HEK293T (cell line): ENCODE measurements at places on chromosomes 16 and 17.
A peak's percentile ranks its signal among the peaks of the same experiment; 100 is the strongest.

DNA sequence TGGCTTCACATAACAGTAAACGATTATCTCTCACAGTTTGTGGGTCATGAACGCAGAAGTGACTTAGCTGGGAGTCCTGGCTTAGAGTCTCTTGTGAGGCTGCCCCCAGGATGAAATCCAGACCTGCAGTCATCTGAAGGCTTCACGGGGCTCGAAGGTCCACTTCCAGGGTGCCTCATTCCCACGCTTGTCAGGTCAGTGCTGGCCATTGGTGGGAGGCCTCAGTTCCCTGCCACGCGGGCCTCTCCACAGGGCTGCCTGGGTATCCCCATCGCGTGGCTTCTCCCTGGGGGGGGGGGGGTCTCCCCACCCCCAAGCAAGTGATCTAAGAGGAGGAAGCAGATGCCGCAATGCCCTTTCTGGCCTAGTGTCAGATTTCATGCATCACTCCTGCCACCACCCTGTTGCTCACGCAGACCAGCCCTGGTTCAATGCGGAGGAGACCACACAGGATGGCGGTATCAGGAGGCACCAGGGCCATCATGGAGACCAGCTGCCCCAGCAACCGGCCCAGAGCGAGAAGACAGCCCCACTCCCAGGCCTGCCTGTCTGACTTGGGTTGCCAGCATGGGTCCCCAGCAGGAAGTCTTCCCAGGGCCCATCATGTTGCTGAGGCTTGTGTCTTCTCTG, 77.3 kb upstream of the CDH5 start:
- no peak for DNase-seq

GRCh38 chr16:30941600-30942425, 7.1 kb upstream of the ORAI3 start:
- peak; percentile 93 for DNase-seq

DNA sequence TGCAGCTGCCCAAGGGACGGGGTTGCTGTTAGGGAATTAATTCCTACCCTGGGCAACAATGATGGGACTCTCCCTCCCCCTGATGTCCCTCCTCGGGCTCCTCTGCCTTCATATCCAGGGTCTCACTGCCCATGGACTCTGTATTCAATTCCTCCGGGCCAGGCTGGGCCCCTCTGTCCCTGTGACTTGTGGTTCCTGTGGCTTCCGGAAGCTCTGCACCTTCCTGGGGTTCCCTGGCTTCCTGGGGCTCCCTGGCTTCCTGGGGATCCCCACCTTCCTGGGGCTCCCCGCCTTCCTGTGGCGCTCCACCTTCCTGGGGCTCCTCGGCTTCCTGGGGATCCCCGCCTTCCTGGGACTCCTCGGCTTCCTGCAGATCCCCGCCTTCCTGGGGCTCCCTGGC, 35.2 kb downstream of the SRL start:
- no peak for DNase-seq

GRCh38 chr16:87550495-87550961, 51.8 kb upstream of the JPH3 start:
- DNase-seq = peak; percentile 75

DNA sequence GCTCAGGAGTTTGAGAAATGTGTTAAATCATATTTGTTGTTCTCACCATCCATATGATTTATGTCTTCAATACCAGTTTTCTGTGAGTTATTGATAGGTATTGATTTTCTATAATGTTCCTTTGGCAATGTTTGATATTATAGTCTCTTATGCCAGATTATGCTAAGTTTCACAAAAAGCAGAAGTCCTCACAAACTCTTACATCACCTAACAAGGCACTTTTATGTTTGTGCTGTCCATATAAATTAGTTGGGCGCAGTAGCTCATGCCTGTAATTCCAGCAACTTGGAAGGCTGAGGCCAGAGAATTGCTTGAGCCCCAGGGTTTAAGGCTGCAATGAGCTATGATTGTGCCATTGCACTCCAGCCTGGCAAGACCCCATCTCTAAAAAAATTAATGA, 12.6 kb upstream of the UQCRC2 start:
- no peak for DNase-seq

- DNase-seq = no peak
Observed at GRCh38 chr16:30858829-30859423, 35.0 kb downstream of the BCL7C start.

DNA sequence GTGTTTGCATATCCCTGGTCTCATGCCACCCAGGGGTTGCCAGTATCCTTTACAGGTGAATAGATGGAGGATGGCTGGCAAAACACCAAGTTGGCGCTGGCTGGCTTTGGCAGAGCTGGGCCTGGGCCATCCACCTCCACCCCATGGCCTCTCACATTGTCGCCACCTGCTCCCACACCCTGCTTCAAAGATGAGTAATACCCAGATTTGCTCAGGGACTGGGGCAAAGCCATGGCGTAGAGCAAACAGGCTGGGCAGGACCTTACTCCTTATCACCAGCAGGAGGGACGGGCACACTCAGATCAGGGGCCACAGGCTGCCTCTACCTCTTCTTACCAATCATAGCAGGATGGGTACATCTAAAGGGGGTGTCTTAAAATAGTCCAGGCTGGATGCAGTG, 24.3 kb downstream of the PLA2G10 start:
- no peak for DNase-seq

- DNase-seq = no peak
Observed at GRCh38 chr16:80563066-80563465, 22.3 kb downstream of the DYNLRB2 start.

DNA sequence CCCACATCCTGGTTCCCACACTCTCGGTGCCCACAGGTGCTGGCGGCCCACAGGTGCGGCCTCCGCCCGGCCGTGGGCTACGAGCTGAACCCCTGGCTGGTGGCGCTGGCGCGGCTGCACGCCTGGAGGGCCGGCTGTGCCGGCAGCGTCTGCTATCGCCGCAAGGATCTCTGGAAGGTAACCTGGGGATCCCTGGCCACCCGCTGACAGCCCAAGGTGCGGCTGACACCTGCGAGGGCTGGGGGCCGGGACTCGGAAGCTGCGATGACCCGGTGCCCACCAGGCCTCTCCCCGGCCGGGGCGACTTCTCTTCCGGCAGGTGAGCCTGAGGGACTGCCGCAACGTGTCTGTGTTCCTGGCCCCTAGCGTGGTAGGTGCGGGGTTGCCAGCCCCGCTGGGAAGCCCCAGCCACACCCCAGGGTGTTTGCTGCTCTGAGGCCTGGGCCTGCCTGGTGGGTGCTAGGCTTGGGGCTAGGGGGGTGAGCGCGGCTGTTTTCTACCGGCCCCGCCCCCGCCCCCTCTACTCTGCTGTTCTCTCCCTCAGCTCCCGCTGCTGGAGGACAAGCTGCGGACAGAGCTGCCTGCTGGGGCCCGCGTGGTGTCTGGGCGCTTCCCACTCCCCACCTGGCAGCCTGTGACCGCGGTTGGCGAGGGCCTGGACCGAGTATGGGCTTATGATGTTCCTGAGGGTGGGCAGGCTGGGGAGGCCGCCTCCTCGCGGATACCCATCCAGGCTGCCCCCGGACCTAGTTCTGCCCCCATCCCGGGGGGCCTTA, 1.0 kb downstream of the ANTKMT start:
- no peak for DNase-seq

- no peak for DNase-seq
Observed at GRCh38 chr16:83849421-83849820, 41.6 kb downstream of the HSBP1 start.

GRCh38 chr17:75845933-75846691, 1.9 kb upstream of the UNC13D start:
- DNase-seq = no peak

DNA sequence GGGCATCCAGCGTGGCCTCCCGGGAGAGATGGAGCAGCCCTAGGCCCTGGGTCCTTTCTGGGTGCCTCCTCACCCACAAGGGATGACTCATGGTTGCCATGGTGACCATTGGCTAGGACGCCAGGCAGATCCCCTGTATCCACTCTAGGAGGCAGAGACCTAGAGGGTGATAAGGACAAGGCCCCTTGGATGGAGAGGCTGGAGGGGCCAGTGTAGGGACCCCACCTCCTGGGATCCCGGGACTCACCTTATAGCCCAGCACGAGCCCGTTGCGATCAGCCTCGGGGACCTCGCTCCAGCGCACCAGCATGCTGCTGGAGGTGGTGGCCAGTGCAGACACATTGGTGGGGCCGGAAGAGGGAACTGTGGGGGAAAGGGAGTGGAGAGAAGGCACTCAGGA, 82.2 kb upstream of the CDC42EP4 start:
- DNase-seq = no peak

- DNase-seq = peak; percentile 16
Observed at GRCh38 chr17:35244341-35245195, 1.7 kb downstream of the SLFN5 start.

DNA sequence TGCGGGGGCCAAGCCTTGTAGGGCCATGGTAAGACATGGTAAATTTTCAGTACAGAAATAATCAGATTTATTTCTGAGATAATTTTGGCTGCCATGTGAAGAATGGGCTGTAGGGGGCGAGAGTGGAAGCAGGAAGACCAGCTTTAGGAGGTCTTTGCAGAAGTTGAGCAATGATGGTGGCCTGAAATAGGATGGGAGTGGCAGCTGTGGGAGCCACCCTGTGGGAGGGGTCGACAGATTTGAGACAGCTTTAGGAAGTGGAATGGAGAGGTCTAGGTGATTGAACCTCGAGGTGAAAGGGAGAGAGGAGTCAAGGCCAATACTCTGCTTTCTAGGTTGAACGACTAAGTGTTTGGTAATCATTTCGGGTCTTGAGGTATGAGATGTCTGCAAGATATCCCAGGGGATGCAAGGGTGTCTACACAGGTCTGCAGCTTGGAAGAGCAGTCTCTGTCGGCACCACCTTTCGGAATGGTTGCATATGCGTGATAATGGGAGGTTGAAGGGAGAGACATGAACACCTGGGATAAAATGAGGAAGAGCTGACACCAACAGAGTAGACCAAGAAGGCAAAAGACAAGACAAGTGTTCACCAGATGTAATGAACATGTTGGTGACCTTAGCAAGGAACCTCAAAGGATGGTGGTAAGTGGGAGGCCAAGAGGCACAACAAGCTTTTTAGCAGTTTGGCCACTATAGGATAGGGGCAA, 4.2 kb upstream of the ATXN7L3 start:
- DNase-seq = peak; percentile 46

DNA sequence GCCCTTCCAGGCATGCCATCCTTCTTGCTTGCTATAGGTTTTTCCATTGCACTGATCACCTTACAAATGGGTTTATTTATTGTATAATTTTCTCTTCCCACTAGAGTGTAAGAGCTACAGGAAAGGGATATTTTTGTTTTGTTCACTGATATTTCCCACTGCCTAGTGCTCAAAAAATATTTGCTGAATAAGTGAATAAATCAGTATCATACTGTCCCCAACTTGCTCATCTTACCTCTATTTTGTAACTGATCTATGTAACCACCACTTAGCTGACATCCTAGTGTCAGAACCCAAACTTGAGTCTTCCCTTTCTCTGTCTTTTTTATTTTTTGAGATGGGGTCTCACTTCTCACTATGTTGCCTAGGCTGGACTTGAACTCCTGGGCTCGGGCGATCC, 87.6 kb upstream of the TBC1D3K start:
- DNase-seq = no peak

GRCh38 chr17:75507733-75508719, 7.3 kb downstream of the CASKIN2 start:
- DNase-seq = no peak

GRCh38 chr17:82963104-82963950, 116.1 kb upstream of the METRNL start:
- no peak for DNase-seq

- peak; percentile 72 for DNase-seq
Observed at GRCh38 chr16:81723098-81723723, 55.9 kb upstream of the PLCG2 start.

- no peak for DNase-seq
Observed at GRCh38 chr17:56752263-56752836, 81.4 kb downstream of the C17orf67 start.

- DNase-seq = no peak
Observed at GRCh38 chr16:8795818-8796217, 1.6 kb downstream of the TMEM186 start.

DNA sequence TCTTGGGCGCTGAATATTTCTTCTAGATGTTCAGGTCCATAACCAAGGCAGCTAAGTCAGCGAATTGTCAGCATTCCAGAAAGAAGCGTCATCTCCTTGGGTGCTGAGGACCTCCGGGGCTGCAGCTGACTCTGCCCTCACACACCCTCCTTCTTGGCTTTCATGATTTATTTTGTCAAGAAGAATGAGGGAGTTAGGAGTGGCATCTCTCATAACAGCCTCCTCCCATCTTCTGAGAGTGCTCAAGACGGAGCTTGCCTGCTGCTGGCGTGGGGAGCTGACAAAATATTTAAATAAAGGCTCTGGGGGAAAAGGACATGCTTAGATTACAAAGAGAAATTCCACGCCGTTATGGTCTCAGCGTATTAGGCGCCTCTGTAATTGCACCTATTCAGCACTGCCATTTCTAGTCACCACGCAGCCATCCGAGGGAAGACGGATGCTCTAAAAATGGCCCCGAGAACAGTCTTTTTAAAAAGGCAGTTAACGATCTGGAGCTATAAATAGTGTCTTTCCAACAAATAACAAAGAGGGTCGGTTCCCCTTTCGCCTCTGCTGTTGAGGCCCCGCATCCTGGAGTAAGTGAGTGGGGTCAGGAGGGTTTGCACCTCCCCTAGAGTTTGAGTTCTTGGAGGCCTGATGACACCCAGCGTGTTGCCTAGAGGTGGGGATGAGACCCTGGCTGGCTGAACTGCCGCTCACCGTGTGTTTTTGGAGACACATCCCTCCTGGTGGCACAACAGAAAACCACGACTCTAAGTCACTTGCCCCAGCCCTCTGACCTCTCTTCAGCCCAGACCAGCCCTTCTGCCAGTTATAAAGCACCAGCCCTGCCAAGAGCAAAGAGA, 187.0 kb downstream of the CCDC182 start:
- no peak for DNase-seq

GRCh38 chr17:28468781-28469180, 4.7 kb upstream of the SLC13A2 start:
- DNase-seq = no peak

DNA sequence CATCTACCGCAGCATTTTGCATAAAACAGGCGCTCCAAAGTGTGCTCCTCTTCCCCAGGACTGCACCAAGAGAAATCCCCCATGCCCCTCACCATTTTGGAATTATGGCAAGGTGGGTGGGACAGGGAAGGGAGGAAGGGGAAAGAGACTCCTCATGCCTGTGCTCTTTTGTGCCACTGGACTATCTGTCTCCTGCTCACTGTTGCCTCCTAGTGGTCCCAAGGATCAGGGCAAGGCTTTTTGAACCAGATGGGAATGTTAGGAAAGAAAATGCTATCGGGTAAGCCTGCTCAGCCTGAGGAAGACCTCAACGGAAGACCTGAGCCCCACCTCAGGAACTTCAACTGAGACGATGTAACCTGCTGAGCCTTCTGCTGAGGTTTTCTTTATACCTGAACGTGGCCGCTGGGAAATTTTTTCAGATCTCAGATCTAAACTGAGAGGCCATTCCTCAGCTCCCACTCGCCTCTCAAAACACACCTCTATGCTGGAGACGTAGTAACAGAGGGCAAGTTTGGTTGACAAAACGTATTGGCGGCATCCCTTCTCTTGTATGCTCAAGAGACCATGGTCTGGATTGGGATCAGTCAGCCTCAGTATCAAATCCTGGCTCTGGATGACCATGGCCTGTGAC, 58.3 kb downstream of the SPACA3 start:
- peak; percentile 58 for DNase-seq

GRCh38 chr17:81711814-81712467, at the start of gene SLC25A10:
TSS of gene SLC25A10 (plus strand) at chr17:81712284. CDS start at chr17:81712427, 143 bp downstream.
- DNase-seq = peak; percentile 90
